ENCODE measurements at places on chromosomes 2 and 18.

DNA sequence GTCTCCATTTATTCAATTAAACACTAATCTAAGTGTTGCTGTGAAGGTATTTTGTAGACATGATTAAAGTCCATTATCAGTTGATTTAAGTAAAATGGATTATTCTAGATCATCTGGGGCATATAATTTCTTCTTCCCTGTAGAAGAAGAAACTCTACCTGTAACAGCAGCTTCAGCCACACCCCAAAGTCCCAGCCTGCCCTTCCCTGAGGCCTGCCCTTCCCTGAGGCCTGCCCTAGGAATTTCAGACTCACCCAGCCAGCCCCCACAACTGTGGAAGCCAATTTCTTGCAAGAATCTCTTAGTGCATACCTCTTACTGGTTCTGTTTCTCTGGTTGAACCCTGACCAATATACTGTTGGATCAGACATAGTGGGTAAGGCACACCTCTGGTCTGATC lies 13.4 kb upstream of the LAPTM4A start:
- DNase-seq, result no peak

DNA sequence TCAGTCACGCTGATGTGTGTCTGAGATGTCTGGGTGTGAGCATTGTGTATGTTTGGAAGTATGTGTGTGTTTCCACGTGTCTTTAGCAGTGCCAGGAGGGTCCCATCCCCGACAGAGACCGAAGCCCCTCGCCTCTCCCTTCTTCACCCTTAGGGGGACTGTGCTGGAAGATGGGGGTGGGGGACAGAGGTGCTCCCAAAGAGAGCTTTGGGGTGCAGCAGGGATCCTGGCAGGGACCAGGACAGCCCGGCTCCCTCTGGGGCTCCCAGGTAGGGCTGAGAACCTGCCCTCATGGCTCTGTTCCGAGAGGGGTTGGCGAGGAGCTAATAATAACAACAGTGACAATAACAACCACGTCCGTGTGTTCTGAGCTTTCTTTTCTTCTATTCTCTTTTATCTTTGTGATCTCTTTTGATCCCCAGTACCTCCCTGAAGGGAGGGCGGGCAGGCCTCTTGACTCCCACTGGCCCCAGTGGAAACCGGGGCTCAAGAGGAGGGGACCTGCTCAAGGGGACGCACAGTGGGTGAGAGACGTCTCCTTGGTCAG lies 57.6 kb downstream of the SMAD7 start:
- DNase-seq, result no peak

DNA sequence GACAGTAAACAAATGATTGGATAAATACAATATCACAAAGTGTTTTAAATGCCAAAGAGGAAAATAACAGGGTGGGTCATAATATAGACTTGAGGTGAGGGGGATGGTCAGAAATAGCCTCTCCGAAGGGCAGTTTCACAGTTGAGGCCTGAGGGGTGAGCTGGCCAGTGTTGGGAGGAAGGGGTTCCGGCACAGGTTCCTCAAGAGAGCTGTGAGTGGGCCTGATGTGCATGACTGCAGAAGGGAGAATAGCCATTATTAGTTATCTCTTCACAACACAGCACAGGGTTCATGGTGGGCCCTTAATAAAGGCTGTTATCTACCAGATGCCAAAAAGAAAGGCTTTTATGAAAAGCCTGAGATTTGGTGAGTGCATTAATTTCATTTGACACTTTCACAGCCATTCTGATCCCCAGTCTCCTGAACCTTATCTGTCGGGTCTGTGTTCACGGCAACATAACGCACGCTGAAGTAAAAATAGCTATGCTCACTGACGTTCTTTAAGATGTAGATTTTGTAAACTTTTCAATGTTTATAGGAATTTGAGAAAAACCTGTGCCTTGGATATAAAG lies 39.6 kb downstream of the POLR1A start:
- DNase-seq, result no peak

DNA sequence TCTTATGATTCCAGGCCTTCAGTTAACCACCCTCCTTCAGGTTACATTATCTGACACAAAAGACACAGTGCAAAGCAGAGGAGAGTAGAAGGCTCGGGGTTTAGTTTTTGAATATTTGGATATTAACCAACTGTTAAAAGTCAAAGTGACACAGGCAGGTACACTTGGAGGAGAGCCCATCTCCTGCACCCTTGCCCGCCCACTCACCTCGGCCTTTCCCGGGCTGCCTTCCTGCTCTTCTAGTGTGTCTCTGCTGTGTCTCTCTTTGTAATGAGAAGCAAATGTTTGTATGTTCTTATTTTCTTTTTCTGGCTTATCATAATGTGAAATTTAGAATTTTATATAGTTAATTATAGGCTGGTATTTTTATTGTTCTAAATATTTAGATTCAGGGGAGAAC lies 35.1 kb downstream of the ZNF236 start:
- no peak for DNase-seq

DNA sequence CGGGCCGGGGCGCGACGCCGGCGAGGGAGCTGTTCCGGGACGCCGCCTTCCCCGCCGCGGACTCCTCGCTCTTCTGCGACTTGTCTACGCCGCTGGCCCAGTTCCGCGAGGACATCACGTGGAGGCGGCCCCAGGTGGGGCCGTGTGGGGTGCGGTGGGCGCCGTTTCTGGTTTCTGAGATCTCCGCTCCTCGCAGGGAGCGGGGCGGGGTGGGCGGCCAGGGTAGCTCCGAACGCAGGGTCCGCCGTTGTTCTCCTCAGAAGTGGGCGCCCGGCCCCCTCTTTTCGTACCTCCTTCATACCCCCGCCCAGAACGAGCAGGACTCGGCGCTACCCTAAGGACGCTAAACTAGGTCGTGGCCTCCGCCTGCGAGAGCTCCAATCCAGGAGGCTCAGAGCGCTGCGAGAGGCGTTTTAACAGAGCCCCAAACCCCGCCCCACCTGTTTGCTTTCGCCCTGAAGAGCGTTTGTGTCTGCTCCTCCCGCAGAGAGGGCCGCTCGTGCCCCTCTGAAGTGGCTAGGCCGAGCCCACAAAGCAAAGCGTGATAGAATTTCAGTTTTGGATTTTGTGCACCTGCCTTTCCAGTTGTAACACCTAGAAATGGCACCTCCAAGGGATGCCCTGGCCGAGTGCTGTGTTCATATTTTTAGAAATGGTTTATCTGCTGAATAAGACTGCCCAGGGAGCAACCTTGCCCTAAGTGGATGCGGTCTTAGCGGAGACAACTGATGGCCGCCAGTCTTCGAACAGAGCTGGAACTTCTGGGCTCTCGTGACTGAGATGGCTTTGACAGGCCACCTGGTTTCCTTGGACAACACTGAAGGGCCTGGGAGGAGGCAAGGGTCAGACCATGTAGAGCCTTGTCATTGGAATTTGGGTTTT lies 626 bp downstream of the CAPN10 start:
- peak; percentile 54 for DNase-seq

DNA sequence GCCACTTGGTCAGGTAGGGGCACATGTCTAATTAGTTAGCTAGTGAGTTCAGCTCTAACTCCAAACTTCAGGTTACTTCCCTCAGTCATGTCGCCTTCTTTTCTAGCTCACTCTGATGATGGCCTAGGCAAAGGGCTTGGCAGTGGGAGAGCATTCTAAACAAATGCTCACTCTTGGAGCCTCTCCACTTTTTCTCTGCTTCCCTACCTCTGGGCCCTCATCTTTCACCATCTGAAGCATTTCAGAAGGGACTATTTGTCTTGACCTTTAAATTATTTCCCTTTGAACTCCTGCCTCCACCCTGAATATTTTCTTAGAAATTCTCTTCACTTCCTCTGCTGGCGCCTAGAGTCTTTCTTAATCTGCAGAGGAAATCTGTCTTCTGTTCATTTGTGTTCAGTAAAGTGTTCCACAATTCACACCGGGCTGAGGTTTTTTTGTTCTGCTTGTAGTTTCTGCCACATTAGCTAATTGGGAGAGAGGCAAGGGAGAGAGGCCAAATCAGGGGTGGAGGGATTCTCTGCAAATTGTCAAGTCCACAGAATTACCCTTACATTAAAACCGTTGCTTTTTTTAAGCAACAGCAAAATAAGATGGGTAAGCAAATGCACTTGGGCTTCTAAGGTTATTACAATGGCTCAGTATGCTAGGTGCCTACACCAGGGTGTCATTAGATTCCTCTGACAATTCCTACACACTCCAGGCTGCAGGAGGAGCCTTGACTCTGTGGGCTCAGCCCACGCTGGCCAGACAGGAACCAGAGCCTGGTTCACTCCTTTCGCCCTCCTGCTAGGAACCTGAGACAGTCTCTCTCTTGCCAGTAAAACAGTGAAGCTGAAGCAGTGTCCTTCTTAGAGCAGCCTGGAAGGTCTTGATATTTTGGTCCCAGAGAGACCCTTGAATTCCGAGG lies 5.5 kb downstream of the MSGN1 start:
- DNase-seq, result no peak

DNA sequence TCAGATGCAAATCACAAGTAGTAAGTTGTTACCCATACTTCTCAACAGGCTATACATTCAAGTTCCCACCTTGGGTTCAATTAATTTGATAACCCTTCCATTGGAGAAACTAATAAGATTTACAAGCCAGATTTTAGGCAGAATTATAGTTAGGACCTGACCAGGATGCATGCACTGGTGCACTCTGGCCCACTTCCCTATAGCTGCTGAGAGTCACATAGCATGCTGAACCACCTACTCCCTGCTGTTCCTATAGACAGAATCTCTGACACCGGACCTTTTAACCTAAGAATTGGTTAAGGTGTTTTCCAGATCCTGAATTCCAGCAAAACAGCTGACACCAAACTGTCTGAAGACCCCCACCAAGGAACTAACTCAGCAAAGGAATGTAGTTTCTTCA lies 26.2 kb downstream of the FAM210A start:
- DNase-seq, result no peak

DNA sequence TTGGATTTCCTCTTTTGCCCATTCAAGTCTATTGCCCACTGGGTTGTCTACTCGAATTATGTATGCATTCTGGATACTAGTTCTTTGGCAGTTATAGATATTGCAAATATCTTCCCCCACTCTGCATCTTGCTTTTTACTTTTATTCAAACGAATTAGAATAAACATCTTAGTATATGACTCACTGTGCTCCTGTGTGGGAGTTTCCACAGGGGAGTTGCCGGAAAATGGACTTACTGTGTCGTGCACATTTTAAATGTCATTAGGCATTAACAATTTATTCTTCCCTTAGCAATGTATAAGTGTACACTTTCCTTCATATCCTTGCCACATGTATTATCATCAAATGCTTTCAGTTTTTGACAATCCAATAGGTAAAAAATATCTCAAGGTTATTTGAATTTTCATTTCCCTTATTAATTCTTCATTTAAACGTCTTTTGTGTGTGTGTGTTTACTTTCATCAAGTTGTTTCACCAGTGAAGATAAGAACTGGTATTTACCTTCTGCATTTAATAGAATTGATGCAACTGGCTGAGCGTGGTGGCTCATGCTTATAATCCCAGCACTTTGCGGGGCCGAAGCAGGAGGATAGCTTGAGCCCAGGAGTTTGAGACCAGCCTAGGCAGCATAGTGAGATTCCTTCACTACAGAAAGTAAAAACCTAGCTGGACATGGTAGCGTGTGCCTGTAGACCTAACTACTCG lies 4.6 kb upstream of the UGT1A5 start:
- DNase-seq, result no peak

GRCh38 chr18:42196651-42197050 lies 241.6 kb downstream of the PIK3C3 start:
- DNase-seq, result no peak

DNA sequence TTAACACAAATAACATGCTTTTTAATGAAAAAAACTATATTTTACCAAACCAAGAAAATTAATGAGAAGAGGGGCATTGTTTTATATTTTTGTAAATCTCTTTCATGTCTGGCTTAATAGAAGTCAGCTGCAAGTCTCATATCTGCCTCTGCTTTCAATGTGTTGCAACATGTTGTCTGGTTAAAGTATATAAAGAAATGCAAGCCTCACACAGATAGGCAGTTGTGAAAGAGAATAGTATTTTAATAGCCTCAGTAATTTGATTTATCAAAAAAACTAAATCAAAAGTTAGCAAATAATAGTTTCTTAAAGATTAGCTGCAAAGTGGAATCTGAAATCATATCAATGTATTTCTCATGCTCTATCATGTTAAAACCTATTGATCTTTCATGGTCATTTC lies 52.9 kb upstream of the NCOA1 start:
- no peak for DNase-seq

- DNase-seq, result no peak
These were observed 123.3 kb downstream of the LTBP1 start for GRCh38 chr2:33069894-33070651.

GRCh38 chr2:117960231-117960630 lies 53.6 kb downstream of the CCDC93 start:
- DNase-seq, result no peak

DNA sequence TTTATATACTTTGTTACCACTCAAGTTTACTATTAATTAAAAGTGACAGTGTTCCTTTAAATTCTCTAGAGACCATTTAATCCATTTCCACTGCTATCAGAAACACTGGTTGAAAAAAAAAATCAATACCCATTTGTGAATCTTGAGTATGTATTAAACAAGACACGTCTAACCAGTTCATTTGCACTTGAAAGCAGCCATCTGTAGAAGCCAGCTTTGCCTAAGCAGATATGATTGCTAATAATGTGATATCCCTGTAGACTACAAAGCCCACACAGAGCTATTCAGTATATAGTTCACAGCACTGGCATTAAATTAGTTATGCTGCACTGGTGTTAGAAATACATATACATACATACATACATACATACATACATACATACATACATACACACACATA lies 111.8 kb upstream of the SP3 start:
- DNase-seq, result no peak

DNA sequence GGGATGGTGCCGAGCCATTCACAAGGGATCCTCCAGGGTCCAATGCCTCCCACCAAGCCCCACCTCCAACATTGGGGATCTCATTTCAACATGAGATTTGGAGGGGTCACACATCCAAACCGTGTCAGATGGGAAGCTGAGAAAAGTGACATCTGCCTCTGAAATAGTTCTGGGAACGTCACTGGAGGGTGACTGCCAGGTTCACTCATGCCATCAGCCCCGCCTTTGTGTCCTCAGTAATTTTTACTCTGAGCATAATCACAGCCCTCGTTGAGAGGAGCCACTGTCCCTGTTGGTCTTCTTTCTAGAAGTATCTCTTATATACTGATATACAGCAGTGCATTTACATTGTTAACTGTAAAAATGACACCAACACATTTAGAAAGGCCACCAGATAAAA lies 67.4 kb downstream of the KLHL29 start:
- DNase-seq, result no peak

DNA sequence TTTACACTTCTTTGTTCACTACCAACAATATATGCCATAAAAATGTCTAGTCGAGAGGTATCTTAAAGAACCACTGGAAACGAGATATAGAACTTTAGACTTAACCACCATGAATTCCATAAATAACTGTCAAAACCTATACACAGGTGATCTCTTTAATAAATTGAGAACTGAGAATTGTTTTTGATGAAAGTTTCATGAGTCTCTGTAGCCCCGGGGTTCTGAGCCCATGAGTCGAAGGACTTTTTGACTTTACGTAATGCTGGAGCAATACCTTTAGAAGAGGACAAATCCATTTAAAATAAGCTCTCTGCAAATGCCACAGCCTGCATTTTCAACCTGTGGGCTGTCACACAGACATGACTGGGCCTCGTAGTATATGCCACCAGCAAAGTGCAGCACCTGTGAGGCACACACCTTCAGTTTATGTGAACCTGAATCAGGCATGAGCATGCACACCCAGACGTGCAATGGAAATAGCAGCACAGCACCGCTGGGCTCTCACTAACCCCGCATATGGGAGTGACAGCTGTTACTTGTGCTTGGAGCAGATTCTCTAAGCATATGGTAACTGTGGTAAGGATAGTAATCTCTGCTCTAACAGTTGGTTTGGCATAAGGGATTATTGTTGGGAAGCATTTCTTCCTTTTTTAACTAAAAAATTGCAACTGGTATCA lies 383.2 kb downstream of the SOCS6 start:
- DNase-seq, result no peak

- no peak for DNase-seq
These were observed 174.0 kb upstream of the MYCN start for GRCh38 chr2:15766303-15766861.

Measured in effector memory CD4-positive, alpha-beta T cell (primary cell).